ENCODE measurements at places on chromosomes 5 and 9.

DNA sequence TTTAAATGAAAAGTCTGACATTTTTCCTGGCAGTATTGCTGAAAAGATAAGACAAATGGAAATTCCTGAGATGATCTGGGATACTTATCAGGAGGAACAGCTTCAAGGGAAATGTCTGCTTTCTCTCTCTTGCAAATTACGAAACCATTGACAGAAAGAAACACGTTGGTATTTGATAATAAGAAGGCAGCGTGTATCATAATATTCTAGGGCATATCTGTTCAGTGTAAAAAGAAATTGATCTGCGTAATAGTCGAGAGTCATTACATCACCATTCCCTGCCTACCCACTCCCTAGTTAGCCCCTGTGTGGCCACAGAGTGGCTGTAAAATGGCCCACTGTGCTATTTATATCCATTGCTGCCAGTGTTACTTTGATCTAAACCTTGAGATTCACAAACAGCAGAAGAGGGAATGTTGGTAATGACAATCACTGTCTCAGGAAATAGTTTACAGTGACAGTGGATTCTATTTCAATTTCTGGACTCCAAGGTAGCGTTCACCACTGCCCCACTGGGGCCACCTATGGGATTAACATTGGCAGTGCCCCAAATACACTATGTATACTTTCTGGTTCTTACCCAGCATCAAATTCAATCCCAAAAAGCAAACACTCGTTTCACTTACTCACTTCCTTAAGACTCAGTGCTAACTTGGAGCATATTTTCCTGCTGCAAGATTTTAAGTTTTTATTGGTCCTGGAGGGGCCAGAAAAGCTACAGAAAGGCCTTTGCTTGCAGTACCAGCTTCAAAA lies 133.4 kb upstream of the GAS1 start:
- DNase-seq = no peak

- peak; percentile 28 for DNase-seq
Observed at GRCh38 chr9:89874351-89875321, 269.8 kb downstream of the GADD45G start.

GRCh38 chr5:62432621-62433064 lies 20.1 kb downstream of the IPO11 start:
- DNase-seq = no peak

DNA sequence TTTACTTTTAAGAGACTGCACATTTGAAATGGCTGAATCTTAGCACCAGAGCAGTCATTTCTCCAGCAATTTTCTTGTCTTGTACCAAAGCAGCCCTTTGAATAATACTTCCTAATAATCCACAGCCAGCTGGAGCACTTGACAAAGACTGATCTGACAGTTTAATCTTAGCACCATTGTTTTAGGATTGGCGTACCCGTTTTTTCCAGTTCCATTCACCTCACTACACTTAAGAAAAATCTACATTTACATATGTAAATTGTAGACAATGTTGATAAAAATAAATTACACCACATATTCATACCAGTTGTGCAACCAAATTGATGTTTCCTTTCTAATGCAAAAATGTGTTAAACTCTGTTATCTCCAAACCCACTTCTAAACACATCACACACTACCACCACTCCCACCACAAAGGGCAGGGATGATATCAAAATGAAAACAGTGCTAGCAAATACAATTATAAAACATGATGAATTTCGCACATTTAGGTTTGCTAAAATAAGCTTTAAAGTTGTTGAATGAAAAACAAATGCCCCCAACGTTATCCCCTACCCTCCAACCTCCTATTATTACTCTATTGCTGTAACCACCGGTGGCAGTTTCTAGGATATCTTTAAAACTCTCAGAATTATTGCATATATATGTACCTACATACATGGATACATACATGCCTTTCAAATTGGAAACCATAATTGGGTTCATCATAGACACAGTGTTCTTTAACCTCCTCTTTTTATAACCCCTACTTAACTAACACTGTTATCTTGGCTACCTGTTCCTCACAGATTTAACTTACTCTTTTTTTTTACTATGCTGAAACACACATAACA lies 21.5 kb downstream of the SERINC5 start:
- DNase-seq = no peak

- DNase-seq = no peak
Observed at GRCh38 chr5:72445969-72446368, 61.2 kb downstream of the ZNF366 start.
